Thoracic aorta endothelial cell (primary cell): ENCODE measurements at places on chromosomes 5 and 9. TPM values are rescaled to one million over a fixed set of nuclear protein-coding genes. Genes with fewer than 3 reads are reported as not detected.

The FBP1 gene
- 1.6 and 13.2 TPM in 2 replicates for total RNA-seq

The SYNPO gene
- total RNA-seq, result 25.9 and 32.5 TPM in 2 replicates

The IFNK gene
- not detected in 2 replicates for total RNA-seq

The FAM78A gene
- total RNA-seq, result 4.7 and 5.7 TPM in 2 replicates

The JAKMIP2 gene
- not detected in 2 replicates for total RNA-seq

The AGXT2 gene
- not detected in 2 replicates for total RNA-seq

The LCN12 gene
- total RNA-seq, result not detected in 2 replicates

The ZMAT2 gene
- 33.0 and 40.3 TPM in 2 replicates for total RNA-seq
